ENCODE measurements at places on chromosomes 11 and 22. TPM values are rescaled to one million over a fixed set of nuclear protein-coding genes. Genes with fewer than 3 reads are reported as not detected.

GRCh38 chr11:112882494-112883381 is 78.5 kb upstream of the NCAM1 start:
- no peak for DNase-seq

- DNase-seq, result peak; percentile 70
Observed at GRCh38 chr11:82864268-82864667, 36.0 kb downstream of the PRCP start.

DNA sequence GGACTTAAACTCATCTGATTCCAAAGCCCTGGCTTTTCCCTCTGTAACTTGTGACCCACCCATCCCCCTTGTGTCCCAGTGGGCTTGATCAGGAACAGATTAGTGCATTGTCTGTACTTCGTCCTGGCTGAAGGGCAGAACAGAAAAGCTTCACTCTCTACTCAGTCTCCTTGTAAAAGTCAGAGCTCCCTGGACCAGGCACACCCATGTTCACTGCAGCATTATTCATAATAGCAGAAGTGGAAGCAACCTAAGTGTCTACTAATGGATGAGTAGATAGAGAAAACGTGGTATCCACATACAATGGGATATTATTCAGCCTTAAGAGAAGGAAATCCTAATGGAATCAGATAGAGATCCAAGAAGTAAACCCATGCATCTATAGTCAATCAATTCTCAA is 20.7 kb downstream of the DRD2 start:
- no peak for DNase-seq

DNA sequence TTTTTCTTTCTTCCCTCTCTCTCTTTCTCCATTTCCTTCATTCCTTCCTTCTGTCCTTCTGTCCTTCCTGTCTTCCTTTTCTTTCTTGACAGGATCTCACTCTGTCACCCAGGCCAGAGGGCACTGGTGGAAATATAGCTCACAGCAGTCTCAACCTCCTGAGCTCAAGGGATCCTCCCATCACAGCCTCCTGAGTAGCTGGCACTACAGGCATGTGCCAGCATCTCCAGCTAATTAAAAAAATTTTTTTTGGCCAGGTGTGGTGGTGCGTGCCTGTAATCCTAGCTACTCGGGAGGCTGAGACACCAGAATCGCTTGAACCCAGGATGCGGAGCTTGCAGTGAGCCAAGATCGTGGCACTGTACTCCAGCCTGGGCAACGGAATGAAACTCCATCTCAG is 4.8 kb upstream of the DUSP8 start:
- DNase-seq, result no peak

GRCh38 chr22:31734512-31734911 is 15.4 kb downstream of the PRR14L start:
- no peak for DNase-seq

DNA sequence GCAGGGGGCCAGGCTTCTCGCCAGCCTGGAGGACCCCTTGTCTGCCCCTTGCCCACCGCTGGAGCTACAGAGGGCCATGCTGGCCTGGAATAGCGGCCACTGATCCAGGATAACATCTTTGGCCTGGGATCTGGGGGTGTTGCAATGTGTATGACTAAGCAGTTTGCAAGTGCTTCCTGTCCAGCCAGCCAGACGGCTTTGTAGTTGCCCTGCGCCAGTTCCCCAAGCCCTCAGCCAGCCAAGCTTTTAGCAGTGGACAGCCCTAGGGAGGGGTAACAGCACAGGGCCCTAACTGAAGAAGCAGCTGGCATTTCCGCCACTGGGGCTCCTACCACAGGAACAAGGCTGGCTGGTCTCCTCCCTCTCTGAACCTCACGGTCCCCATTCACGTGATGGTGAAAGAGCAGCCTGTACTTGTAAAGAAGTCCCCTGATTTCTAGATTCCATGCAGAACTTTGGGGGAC is 32.1 kb downstream of the UQCR10 start:
- DNase-seq, result peak; percentile 99

DNA sequence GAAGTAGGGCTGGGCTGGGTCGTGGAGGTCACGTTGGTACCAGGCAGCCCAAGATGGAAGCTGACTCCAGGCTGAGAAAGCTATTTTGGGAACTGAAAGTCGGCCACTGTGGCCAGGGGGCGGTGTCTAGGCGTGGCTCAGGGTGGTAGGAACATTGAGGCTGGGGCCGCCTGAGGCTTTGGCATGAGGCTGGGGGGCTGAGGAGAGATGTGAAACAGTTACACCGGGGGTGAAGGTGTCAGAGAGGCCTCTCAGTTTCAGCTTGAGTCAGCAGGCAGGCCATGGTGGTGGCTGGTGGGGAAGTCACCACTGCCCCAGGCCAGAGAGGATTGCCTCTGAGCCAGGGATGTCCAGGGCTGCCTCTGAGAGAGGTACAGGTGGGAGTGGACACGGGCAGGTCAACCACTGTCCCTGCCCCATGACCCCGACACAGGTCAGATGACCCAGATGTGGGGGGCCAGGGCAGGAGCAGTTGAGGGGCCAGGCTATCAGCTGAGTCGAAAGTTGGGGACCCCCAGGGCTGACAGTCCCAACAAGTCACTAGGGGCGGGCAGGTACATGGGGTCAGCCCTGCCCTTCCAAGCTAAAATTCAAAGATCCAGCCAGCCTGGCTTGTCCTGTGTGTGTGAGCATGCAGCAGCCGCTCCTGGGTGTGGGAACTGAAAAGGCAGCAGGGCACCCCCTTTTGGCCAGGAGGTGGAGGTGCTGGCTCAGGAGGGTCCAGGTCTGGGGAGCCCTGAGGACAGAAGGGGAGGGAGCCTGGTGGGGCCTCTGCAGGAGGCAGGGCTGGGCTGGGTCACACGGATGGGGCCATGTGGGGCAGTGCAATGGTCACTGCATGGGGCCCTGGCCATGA is 7.2 kb downstream of the KCNK7 start:
- DNase-seq, result peak; percentile 67

DNA sequence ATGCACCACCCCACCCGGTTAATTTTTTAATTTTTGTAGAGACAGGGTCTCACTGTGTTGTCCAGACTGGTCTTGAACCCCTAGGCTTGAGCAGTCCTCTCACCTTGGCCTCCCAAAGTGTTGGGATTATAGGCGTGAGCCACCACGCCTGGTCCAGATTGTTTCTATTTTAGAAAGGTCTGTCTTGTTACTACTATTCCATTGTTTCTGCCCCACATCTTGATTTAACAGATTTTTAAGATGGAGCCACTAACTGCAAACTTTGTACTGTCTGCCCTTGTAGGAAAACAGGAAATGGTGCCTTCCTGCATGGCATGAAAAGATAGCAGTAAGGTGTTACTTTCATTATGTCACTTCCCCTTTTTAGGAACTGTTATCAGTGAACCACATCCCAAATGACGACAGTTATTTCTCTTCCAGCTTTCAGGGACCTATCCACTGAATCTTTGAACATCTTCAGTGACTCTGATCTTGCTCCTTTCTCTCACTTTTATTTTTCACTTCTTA is 23.2 kb downstream of the TAF1D start:
- no peak for DNase-seq

- DNase-seq, result no peak
Observed at GRCh38 chr11:3631331-3631730, 10.5 kb downstream of the ART5 start.

- DNase-seq, result no peak
Observed at GRCh38 chr11:72950685-72951084, 136.5 kb downstream of the ATG16L2 start.

DNA sequence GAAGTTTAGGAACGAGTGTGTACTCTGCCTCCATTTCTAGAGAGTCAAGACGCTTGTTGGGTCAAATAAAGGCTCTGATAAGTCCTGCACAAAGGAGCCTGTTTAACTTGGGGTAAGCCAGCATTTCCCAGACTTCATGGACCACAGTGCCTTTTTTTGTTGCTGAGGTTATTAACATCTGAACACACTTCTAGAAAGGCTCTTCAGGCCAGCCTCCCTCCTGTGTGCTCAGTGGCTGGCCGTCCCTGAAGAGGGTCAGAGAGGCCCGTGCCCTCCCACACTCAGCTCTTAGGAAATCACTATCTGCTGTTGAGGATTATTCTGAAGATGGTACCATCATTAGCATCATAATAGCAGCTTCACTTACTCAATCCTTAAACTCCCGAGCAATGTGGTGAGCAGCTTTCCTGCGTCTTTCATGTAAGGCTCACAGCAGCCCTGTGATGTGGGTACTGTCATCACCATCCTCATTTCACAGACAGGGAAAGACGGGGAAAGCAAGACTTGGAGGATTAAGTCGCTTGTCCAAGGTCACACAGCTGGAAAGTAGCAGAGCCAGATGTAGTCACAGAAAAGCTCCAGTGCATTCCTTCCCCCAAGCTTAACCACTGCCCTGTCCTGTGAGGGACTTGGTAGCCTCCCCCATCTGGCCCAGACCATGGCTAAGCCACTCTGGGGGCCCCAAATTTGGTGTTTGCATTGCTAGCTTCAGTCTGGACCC is 71.3 kb downstream of the TSPAN18 start:
- DNase-seq, result no peak

- DNase-seq, result no peak
Observed at GRCh38 chr11:133977067-133977677, 20.4 kb upstream of the IGSF9B start.

DNA sequence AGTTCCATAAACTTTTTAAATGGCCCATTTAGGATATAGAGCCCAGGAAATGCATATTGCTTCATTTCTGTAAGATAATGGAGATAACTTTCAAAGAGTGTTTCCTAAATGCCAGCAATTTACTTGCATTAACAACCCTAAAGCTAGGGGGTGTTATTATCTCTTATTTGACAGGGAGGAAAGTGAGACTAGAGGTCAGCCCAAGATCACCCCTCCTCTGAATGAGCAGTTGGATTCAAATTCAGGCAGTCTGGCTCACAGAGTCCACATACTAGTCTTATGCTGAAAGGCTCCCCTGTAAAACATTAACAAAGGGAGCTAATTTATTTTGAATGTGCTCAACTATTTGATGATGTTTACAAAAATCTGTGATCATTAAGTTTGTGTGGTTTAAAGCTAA is 49.9 kb upstream of the TRIM77 start:
- no peak for DNase-seq

DNA sequence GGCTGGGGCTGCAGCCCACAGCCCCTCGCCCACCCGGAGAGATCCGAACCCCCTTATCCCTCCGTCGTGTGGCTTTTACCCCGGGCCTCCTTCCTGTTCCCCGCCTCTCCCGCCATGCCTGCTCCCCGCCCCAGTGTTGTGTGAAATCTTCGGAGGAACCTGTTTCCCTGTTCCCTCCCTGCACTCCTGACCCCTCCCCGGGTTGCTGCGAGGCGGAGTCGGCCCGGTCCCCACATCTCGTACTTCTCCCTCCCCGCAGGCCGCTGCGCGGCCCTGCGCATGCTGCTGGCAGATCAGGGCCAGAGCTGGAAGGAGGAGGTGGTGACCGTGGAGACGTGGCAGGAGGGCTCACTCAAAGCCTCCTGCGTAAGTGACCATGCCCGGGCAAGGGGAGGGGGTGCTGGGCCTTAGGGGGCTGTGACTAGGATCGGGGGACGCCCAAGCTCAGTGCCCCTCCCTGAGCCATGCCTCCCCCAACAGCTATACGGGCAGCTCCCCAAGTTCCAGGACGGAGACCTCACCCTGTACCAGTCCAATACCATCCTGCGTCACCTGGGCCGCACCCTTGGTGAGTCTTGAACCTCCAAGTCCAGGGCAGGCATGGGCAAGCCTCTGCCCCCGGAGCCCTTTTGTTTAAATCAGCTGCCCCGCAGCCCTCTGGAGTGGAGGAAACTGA is 731 bp downstream of the GSTP1 start:
- peak; percentile 77 for DNase-seq

DNA sequence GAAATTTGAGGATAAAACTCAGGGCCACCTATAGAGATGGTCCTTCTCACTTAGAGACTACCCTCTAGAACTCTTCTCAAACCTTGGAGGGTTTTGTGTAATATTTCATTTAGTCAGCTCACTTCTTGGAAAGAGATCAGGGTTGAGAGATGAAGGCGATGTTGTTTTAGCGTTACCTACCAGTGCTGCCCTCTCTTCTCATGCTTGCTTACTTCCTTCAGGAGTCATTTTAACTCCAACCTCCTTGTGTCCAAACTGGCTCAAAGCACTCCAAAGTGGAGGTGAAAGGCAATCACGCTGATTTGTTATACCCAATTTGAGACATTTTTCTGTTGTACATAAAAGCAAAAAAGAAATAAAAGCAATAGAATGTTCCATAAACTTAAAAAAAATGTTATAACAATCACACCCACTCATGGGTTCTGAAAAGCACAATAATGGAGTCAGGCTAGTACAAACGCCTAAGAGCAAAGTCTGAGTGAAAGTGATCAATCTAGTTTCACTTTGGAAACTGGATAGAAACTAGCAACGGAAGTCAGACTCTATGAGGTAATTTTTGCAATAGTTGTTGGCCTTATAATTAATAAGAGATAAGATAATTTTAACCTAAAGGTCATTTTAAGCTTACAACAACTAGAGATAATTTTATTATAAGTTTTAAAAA is 117.1 kb downstream of the MRTFA start:
- no peak for DNase-seq

DNA sequence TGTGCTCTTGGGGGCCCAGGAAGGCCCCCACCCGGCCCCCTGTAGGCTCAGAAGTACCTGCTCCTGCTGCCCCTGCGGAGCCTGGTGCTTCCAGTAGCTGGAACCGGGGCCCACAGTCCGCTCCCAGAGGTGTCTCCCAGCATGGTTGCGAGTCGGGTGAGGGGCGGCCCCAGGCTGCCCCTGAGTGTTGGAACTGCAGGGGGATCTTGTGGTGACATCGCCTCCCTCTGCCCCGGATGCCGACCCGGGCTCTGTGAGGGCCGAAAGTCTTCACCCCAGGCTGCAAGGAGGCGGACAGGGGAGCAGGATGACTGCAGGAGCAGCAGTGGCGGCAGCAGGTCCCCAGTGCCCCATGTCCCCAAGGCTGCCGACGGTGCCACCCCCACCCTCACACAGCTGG is 9.5 kb upstream of the PKP3 start:
- DNase-seq, result no peak

GRCh38 chr11:115587718-115588342 is 83.6 kb upstream of the CADM1 start:
- no peak for DNase-seq

DNA sequence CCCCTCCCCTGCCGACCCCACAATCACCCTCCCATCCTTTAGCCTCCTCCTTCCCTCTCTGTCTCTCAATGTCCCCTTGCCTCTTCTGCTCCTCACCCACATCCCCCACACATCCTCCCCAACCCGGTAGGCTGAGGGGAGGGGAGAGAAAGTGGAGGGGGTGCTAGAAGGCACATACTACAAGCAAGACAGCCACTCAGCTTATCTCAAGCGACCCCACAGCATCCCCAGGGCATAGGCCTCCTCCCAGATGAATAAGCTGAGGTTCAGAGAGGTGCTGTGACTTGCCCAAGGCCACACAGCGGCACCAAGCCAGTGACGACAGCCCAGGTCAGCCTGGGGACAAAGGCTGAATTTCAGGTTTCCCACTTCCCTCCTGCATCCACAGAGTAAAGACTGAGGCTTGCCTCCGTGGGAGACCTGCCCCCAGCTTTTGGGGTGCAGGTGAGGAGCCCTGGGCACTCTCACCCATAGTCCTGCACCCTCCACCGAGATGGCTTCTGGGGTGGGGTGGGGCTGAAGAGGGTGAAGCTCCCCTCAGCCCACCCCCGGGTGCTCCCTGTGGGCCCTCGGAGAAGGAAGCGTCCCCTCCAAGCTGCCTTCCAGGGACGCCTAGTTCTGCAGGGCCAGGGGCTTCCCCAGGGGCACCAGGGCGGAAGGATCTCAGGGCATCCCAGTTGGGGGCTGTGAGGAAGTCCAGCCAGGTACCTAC is 511 bp downstream of the RAC2 start:
- DNase-seq, result no peak

Gene NXPE1
- total RNA-seq, result not detected

Gene RGL4
- not detected for total RNA-seq

Gene CSKMT
- 24.5 TPM for total RNA-seq

Gene TTC36
- total RNA-seq, result not detected

Gene FLRT1
- total RNA-seq, result not detected

Gene GAS2
- 3.3 TPM for total RNA-seq

Gene SDHD
- 144 TPM for total RNA-seq

Gene CASP12
- not detected for total RNA-seq

Gene C11orf42
- not detected for total RNA-seq

Gene MICAL2
- total RNA-seq, result 153 TPM

Gene MRGPRX3
- not detected for total RNA-seq

All from HT-29 (cell line).